BJ (cell line): ENCODE measurements at places on chromosomes 5 and 9.

DNA sequence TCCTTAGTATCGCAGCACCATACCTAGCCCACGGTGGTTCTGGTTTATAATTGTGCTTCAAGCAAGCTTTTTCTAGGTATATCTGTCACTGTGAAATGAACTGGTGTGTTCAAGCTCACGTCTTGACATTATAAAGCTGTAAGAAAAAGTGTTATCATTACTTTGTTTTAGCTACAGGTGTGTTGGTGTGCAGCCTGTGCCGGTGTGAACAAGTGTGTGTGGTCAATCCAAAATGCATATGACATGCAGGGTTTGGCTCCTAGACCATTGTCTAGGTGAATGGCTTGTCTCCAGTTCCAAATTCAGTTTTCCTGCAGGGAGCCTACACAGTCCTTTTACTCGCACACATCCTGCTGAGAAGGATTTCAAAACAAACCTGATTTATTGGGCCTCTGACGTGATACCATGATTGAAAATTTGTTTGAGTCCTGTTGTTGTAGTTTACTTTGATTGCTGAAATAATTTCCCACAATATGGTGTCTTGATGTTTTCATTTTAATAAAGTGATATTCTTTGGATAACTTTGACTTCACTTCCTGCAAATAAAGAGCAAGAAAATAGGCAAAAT is 3.7 kb downstream of the LSM11 start:
- DNase-seq: no peak

DNA sequence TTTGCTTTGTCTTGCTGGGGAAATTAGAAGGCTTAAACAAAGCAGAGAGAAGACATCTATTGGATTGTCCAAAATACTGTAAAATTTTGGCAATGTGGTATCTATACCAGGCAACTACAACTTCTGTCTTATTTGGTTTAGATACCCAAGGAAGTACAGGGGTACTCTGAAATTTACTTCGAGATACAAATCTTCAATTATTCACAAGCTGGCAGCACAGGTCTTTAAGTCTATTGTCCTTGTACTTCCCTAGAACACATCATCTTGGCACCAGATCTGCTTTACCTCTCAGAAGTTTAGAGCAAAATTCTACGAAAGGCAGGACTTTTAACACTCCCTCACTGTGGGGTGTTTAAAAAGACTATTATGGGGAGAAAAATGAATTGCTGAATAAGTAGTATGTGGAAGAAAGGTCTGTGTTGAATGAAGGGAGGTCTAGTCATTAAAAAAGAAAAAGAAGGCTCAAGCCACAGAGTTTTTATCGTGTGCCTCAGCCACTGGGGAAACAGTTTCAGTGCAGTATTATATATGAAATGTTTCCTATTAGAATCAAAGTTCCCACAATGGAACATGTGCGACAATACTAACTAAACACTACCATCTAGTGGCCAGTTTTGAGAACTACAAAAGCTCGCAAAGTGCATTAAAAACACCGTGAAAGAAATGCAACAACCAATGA is 93.7 kb downstream of the PDE4D start:
- DNase-seq: no peak

DNA sequence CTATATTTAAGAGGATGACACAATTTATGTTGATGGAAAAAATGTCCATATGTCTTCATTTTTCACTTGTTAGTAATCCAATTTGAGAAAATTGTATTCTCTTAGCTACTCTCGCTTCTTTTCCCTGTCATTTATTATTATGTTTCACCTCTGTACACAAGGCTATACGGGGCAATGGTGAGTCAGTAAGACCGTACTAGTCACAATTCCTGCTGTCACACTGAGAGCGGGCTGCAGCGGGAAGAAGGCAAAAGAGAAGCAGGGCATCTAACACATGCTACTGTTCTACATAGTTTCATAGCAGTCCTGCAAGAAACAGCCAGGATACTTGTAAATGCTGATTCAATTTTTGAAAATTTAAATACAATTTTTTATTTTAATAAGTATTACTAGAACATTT is 23.3 kb upstream of the PRDM9 start:
- DNase-seq: no peak

GRCh38 chr5:140342287-140342686 is 4.1 kb downstream of the HBEGF start:
- DNase-seq: no peak

DNA sequence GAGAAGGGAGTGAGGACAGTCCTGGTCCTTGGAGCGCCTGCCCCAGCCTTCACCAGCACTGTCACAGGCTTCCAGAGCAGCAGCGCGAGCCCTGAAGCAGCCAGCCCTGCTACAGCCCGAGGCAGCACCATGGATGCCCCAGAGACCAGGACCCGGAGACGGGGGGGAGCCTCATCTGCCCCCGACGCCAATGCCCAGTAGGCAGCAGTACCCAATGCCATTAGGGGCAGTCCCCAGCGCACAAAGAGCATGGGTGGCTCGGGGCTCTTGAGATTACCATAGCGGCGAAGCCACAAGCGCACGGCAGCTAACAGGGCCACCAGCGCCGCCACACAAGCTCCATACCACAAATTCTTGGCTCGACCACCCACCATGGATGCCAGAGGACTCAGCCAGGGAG is 4.9 kb downstream of the PIGO start:
- no peak for DNase-seq

DNA sequence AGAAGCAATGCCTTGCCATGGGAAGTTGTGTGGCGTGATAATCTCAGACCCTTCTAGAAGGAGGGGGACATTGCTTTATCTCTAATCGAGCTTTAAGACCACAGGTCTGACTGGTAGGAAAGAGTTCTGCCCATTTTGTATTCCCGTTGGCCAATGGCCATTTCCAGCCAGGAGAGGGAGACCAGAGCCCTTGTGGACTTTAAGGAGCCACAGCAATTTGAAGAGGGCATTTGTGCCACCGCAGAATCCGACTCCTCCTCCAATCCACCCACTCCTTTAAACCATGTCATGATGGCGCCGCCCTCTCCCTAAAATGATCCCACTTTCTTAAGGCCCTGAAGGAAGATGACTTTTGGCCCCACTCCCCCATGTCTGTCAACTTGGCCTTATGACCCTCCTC is 560.5 kb upstream of the ADAMTS16 start:
- DNase-seq: no peak

GRCh38 chr9:134590240-134591081 is 51.1 kb upstream of the COL5A1 start:
- no peak for DNase-seq

DNA sequence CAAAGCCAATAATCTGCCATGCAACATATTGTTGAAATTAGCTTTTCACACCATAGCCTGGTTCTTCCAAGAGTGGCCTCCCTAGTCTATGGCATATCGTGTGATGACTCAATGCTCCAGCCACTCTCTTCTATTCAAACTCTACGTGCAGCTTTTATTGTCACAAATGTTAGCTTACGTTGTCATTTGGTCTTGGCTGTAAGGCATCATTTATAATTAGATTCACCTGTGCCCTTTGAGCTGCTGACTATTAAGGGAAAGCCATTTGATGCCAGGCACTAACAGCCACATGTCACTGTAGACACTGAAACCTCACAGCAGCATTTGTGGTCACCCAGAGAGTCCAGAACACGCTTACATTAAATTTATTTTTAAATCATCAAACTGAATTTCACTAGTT is 66.8 kb downstream of the APBA1 start:
- DNase-seq: no peak

GRCh38 chr5:32285510-32286138 is 27.1 kb downstream of the MTMR12 start:
- no peak for DNase-seq

DNA sequence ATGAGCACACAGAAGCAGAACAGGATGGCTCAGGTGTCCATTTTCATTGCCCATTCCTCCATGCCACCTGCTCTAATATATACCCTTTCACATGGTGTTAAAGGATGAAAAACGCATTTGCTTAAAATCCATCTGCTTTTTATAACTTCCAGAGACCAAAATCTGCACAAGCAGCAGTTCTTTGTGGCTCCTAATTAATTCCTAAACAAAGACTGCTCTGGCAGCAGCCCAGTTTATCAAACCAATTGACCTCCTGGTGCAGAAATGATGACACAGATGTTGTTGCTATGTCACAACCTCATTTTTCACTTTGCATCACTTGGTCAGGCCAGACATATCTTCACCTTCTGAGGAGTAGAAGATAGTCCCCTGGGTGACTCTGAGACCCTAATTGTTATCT is 141.2 kb downstream of the ASTN2 start:
- DNase-seq: no peak

DNA sequence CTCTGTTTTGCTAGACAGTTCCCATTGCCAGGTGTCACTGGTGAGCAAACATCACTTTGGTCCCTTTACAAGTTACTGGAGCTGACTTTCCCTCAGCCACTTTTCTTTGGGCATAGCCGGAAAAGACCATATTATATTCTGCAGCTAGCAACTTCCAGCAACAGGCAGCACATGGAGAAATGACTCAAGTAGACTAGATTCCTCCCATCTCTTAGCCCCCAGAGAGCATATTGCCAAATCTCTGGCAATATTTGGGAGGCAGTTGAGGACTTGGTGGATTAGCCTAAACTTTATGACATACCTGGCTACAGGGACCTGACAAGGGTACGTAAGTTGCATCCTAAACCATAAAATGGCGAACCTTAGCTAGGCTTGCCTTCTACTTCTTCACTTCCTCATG is 204.7 kb upstream of the MPDZ start:
- no peak for DNase-seq

GRCh38 chr5:72681781-72682180 is 134.7 kb upstream of the TNPO1 start:
- DNase-seq: no peak

GRCh38 chr5:135340568-135340967 is 58.5 kb downstream of the MACROH2A1 start:
- DNase-seq: no peak

- no peak for DNase-seq
These were observed 334.7 kb downstream of the NDUFS4 start for GRCh38 chr5:53895091-53895683.

DNA sequence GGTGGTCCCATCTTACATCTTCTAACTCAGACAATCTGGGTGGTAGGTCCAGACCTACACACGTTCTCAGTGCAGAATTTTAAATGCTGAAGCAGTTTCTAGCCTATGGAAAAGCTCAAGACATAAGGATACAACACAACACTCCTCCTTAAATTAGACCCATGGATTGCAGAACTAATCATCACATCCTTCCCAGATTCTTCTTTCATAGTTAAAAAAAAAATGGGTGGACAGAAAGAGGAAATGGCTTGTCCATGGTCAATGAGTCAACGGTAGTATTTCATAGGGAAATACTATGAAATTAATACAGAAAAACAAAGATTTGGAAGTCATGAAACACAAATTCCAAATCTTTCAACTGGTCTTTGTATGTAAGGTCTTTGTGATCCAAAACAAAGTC is 106.9 kb downstream of the PAPPA start:
- no peak for DNase-seq

DNA sequence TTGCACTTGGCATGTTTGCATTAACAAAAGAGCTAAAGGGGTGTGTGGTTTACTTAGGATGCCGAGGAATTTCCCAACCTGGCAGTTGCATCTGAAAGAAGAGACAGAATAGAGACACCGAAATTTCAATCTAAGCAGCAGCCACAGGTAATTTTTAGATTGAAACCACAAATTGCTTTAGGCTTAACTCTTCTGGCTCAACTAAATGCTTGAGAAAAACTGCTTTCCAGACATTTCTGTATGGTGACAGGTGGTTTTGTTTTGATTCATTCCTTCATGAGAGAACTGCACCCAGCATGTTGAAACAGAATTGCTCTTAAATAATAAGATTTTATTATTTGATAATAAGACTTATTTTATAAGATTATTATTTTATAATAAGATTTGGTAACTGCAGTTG is 21.5 kb downstream of the SECISBP2 start:
- no peak for DNase-seq

- DNase-seq: no peak
These were observed 39.2 kb downstream of the DMRT1 start for GRCh38 chr9:880725-881124.

DNA sequence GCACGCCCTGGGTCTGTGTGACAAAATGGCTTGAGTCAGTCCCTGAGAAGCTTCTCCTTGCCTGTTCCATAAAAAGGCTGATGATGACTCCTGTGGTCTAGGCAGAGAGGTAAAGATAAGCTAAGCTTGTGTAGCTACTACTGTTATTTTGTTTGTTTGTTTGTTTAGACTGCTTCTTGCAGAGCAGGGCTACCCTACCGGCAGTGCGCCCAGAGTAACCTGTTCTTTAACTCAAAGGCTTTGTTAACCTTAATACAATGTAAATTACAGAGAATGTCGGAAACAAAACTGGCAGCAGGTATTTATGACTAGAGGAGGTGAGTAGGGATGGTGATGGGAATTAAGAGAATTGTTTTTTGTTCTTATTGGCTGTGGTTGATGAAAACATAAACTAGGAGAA is 87.6 kb downstream of the F2RL2 start:
- no peak for DNase-seq

DNA sequence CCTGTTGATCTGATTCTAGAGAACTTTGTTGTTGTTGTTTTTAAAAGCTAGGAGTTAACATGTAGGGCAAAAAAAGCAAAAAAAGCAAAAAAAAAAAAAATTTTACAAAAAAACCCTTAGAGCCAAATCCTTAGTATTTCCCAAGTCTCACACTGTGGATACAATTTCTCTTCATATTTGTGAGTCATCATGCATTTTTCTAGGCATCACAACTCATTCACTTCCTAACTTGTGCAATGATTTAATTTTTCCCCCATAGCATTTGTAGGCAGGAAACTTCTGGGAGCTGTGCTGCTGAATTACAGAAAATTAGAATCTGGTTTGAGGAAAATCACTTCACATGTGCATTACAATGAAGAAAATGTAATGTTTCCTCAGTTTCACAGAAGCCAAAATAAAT is 91.9 kb downstream of the MARCHF3 start:
- DNase-seq: peak; percentile 55

GRCh38 chr9:69056191-69056815 is 20.8 kb downstream of the FXN start:
- DNase-seq: no peak

GRCh38 chr5:147375151-147375550 is 134.7 kb downstream of the DPYSL3 start:
- DNase-seq: no peak

GRCh38 chr5:138596105-138596881 is 21.1 kb upstream of the HSPA9 start:
- DNase-seq: no peak

- no peak for DNase-seq
These were observed 52.0 kb downstream of the OLFM1 start for GRCh38 chr9:135139366-135139959.

GRCh38 chr5:134458234-134459009 is 46.7 kb upstream of the CDKN2AIPNL start:
- no peak for DNase-seq

- no peak for DNase-seq
These were observed 507.8 kb downstream of the MAT2B start for GRCh38 chr5:164013077-164013670.

DNA sequence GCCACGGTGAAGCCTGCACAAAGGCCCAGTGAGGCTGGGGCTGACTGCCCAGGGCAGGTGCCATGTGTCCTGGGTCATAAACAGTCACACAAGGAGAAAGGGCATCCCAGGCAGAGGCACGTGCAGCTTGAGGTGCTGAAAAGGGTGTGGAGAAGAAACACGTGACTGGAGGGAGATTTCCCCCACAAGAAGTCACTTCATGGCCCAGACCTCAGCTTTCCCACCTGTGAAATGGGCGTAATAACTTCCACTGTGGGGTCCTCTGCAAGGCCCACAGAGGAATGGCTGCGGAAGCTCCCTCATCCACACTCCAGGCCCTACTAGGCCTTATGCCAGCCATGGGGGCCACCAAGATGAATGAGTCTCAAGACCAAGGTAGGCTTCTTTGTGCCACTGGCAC is 20.1 kb upstream of the CPLX2 start:
- DNase-seq: no peak

GRCh38 chr9:76135902-76136301 is 245.4 kb downstream of the PCSK5 start:
- no peak for DNase-seq
